SJSA1 (cell line): ENCODE measurements at places on chromosomes 6 and 20. TPM values are rescaled to one million over a fixed set of nuclear protein-coding genes. Genes with fewer than 3 reads are reported as not detected.

The COL19A1 gene
- not detected in 2 replicates for total RNA-seq

The MAP1LC3A gene
- total RNA-seq: 54.1 and 64.5 TPM in 2 replicates

The TAAR8 gene
- total RNA-seq: not detected in 2 replicates

The CMTR1 gene
- total RNA-seq: 37.3 and 39.1 TPM in 2 replicates

The BMP2 gene
- 7.7 and 9.7 TPM in 2 replicates for total RNA-seq

The DOK5 gene
- 0.63 and 4.0 TPM in 2 replicates for total RNA-seq

The SLC35D3 gene
- not detected in 2 replicates for total RNA-seq

The IP6K3 gene
- total RNA-seq: 5.2 and 5.3 TPM in 2 replicates

The RALY gene
- 120 and 160 TPM in 2 replicates for total RNA-seq

The TSBP1 gene
- not detected in 2 replicates for total RNA-seq

The TMEM200A gene
- total RNA-seq: 6.4 and 12.3 TPM in 2 replicates

The MCCD1 gene
- not detected in 2 replicates for total RNA-seq

The ABHD16B gene
- not detected in 2 replicates for total RNA-seq

- DNase-seq: no peak
These were observed 772.8 kb upstream of the MAN1A1 start for GRCh38 chr6:120122401-120122800.

GRCh38 chr20:56194042-56194441 lies 54.5 kb upstream of the MC3R start:
- DNase-seq: no peak

DNA sequence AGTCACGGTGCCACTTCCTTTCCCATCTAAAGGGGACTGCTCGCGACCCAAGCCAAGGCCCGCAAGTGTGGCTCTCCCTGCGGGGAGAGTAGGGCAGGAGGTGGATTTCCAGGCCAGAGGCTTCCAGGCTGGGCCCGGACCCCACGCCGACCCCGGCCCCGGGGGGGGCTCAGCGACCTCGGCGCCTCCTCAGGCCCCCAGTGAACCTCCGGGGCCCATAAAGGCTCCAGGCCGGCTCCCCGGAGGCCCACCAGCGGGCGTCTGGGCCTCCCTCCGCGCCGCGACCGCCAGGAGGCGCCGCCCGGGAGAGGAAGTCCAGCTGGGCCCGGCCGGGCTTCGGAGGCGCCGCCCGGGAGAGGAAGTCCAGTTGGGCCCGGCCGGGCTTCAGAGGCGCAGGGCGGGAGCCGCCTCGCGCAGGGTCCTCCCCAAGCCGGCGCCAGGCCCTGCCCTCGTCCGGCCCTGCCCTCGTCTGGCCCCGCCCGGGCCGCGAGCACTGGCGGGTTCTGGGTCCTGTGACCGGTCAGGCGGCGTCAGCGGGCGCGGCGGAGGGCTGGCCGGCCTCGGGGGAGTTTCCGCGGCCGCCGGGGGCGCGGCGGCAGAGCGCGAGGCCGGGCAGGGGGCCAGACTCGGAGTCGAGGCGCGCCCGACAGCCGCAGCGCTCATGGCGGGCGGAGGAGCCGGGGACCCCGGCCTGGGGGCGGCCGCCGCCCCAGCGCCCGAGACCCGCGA lies at the start of gene RAB32:
RAB32 (plus strand) TSS at position 623 of the 729 bp plus-strand sequence; CDS start at position 662, 39 bp downstream.
- DNase-seq: peak; percentile 92

DNA sequence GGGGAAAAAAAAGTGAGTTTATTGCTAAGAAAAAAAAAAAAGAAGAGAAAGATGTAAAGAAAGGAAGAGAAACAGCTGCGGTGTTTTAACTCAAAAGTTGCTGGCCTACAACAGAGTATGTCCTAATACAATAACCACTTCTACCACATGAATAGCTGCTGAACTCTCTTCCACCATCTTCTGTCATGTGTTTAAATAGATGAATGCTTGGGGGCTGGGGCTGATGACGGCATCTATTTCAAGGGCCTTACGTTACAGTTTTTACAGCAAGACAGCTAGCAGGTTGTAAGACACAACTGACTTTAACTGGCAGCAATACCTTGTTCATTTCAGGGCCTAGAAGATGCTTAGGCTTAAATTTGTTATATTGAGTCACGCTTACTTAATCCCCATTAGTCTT lies 50.4 kb downstream of the MAP3K7 start:
- no peak for DNase-seq

DNA sequence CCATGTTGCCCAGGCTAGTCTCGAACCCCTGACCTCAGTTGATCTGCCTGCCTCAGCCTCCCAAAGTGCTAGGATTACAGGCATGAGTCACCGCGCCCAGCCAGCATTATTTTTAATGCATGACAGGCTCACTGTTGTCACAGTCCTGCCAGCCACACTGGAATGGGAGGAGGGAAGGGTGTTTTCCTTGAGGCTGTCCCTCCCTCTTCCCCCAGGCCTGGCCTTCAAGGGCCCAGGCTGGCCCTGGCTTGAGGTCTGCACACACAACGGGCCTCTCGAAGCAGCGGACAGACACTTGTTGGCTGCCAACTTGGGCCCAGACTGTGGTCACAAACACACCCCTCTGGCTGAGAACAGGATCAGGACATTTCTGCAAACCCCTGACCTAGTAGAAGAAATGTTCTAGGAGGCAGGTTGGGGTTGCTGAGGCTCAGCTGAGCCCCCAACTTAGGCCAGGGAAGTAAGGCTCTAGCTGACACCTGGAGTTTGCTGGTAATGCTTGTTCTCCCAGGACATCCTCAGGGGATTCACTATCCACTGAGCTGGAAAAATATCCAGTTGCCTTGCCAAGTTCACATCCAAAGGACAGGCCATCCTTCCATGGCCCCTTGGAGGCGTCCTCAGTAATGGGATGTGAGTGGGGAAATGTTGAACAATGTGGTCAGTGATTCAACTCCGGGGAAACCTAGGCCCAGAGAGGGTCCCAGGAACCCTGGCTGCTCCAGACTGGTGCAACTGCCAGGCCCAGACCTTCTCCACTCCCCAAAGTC lies 9.9 kb downstream of the SNTA1 start:
- no peak for DNase-seq

DNA sequence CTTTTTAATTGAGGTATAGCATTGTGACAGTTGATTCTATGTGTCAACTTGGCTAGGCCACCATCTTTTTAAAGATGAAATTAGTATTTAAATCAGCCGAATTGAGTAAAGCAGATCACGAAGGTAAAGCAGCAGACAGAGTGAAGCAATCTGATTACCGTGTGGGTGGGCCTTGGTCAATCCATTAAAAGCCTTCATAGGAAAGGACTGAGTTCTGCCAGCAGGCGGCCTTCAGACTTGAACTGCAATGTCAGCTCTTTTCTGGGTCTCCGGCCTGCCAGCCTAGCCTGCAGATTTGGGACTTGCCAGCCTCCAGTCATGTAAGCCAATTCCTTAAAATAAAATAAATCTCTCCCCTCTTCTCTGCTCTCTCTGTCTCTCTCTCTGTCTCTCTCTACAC lies 22.4 kb upstream of the TGM2 start:
- DNase-seq: peak; percentile 68

- DNase-seq: no peak
These were observed 2.7 kb upstream of the CD24 start for GRCh38 chr6:106977246-106977645.

GRCh38 chr20:22604815-22605214 lies 20.4 kb upstream of the FOXA2 start:
- no peak for DNase-seq

DNA sequence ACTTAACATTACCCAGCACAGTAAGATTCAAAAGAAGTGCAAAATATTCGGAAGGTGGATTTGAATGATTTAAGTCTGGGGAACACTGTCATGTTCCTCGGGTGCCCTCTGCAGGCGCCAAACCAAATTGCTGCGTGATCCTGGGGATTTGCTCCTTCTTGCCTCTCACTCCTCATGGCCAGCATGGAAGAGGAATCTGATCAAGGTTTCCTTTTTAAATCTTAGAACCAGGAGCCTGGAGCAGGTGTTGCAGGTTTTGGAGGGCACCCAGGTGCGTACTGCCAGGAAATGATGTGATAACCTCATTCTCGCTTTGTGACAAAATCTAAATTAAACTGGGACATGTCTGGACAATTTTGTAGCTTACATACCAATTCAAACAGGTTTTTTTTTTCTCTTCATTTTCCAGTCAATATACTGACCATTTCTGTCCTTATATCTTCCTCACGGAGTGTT lies 8.1 kb upstream of the PFDN4 start:
- DNase-seq: peak; percentile 60

DNA sequence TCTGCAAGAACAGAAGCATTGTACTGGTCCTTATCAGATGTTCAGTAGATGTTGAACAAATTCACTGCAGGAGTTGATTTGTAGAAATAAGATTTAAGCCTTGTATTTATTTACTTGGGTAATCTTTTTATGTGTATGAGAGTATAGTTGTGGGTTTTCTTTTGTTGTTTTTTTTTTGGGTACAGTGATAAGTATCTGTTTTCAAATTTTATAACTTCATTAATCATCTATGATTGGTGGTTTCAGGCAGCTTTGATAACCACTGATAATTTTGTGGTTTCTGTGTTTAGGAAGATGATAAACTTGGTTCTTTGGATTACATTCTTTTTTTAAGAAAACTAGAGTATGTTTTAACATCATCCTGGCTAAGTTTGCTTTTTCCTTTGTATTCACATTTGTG lies 2.8 kb downstream of the AFDN start:
- DNase-seq: no peak

DNA sequence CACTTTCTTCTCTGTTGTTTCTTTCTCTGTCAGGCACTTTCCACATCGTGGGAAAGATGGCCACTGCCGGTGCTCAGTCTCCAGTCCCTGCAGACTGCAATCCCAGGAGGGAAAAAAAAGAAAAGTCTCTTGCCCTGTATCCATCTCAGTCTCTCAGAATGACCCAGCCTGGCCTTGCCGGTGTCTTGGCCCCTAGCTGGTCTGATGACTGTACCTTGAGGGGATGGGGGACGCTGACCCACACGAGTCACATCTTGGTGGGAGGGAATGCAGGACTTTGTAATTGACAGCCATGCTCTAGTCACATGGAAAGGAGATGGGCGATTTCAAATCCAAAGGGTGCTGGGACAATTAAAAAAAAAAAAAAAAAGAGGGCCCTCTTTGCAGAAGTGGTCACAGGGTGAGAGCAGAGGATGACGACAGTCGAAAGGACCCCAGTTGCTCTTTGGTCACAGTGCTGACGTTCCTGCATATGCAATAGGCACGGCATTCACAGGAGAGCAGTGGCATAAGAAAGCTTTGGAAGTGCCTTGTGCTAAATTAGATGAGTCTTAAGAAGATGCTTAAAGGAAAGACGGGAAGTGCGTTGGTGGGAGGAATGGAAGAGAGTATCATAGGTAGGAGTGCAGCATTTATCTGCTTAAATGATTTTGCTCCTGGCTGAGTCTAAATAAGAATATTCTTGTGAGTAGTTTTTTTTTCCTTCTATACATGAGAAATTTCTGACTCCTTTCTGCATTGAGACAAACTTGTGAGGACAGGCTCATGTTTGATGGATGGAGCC lies 63.9 kb upstream of the AKAP12 start:
- DNase-seq: no peak

DNA sequence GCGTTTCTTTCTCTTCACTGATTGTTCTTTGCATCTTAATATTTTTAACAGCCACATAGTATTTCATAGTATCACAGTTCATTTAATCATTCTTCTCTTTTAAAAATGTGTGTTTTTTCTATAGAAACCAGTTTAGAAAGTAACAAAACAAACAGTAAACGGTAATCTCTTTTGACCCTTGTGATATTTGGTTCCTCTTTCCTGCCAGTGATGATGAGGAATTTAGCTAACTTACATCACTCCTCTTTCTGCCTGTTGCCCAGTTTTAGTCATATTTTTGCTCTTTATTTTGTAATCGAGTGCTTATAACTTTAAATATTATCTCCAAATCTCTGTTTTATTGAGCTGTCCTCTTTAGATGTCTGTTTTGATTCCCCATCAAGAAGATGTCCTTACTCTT lies 38.1 kb upstream of the ZBTB24 start:
- no peak for DNase-seq

DNA sequence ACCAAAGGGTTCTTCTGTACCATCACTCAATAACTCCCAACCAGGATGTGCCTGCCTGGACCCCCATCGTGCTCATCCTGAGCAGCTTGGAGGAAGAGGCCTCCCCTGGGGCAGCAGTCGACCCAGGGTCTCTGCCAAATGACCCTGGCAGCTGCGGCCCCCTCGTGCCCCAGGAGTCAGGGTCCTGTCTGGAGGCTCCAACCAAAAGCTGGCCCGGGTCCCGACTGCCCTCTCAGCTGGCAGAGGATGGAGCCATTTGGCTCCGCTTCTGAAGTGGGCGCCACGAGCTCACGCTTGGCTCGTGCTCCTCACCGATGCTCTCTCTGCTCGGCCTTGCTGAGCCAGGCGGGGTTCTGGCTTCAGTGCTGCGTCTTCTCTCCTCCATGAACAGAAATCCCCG lies 56.8 kb downstream of the TFAP2C start:
- DNase-seq: no peak

GRCh38 chr6:150001295-150002008 lies 23.9 kb downstream of the RAET1L start:
- no peak for DNase-seq

- no peak for DNase-seq
These were observed 230.8 kb downstream of the TFAP2B start for GRCh38 chr6:51049288-51049982.

DNA sequence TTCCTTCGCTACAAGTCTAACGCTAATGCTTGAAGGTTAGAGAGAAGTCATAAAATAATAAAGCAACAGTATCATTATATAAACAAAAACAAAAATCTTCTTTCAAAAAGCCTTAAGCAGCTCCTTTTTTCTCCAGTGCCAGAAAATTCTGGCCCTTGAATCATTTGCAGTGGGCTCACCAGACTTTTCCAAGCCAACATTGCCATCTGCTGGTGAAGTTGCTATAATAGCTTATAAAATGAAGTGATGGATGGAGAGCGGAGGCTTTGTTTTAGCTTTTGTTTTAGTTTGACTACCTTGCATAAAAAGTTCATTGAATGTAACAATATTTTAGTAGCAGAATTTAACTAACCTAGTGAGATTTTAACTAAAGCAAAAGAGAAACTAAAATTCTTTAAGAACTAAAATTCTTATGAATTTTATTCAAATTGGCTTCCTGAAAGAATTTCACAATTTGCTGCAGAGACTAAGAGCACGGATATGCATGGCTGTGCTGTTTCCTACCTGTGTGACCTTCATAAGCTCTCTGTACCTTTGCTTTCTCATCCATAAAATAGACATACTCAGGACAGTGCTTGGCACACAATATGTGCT lies 44.8 kb upstream of the SLC2A12 start:
- DNase-seq: peak; percentile 59

DNA sequence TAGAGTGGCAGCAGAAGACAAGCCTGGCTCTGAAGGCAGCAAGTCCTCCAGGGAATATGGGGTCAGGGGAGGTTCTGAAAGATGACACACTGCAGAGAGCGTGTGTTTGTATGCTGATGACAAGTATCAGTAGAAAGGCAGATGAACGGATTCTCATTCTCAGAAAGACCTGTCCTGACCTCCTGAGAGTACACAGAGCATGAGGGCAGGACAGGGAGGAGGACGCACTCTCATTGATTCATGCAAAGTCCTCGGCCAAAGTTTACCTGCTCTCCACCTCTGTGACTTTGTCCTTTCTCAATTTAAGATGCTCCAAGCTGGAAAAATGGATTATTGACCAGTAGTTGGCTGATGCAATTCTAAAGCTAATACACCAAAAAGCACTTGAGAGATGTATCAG lies 156.7 kb downstream of the LPA start:
- DNase-seq: no peak
